ENCODE measurements at places on chromosomes 1 and 21. TPM values are rescaled to one million over a fixed set of nuclear protein-coding genes. Genes with fewer than 3 reads are reported as not detected.
A peak's percentile ranks its signal among the peaks of the same experiment; 100 is the strongest.

VWA5B1 gene
- 0.04 TPM for polyA plus RNA-seq

ABCA4 gene
- 0.04 TPM for polyA plus RNA-seq

ACTL8 gene
- polyA plus RNA-seq: not detected

NUDT4B gene
- not detected for polyA plus RNA-seq

NBPF6 gene
- not detected for polyA plus RNA-seq

TMPRSS15 gene
- polyA plus RNA-seq: not detected

DNA sequence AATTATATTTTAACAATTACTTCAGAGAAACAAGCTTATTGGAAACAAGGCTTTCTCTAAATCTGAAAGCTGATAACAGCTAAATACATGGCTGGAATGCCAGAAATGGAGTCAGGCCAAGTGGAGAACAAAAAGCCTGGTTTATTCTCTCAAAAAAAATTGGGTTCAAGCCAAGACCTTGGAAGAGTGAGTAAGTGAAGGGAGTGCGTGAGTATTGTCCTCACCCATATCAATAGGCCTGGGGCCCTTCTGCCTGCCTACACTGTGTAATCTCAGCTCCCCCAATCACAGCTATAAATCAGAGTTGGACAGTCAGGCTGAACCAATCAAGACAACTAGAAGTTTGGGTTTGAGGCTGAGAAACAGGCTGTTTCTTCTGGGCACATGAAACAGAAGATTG, 7.4 kb downstream of the KYAT3 start:
- DNase-seq: no peak

DNA sequence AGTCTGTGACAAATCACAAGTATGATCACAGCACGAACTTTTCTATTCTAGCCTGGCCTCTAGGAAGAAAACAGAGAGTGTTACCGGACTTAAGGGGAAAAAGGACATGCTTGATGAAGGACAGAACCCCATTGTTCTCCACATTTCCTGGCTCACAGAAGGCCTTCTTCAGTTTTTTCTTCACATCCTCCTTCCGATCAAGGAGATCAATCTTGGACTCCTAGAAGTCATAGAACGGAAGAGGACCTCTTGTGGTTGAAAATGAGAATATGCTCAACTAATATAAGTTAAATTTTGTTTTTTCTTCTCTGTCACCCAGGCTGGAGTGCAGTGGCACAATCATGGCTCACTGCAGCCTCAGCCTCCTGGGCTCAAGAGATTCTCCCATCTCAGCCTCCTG, 30.3 kb downstream of the YARS1 start:
- no peak for DNase-seq

GRCh38 chr1:7403265-7404045, 367.6 kb upstream of the VAMP3 start:
- no peak for DNase-seq

- DNase-seq: no peak
Observed at GRCh38 chr1:230414694-230415093, 11.4 kb downstream of the PGBD5 start.

DNA sequence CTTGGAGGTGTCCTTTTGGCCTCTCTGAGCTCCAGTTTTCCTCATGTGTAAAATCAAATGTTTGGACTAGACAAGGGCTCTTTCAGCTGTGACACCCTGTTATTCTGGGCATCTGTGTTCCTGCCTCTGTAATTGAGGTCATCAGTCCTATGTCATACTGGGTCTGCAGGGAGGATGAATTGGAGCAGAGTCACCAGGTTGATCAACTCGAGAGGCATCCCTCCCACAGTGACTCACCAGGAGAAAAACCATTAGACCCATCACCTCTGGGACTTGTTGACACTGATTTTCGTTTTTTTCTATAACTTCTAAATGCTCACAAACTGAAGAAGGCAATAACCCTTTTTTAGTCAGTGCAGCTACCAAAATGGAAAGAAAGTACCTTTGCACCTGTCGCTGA, 82.2 kb downstream of the ST6GALNAC5 start:
- no peak for DNase-seq

- no peak for DNase-seq
Observed at GRCh38 chr1:221182791-221183533, 303.7 kb downstream of the HLX start.

GRCh38 chr1:225735252-225736149, 42.1 kb upstream of the SRP9 start:
- DNase-seq: peak; percentile 90

- no peak for DNase-seq
Observed at GRCh38 chr1:185581961-185582725, 152.0 kb upstream of the HMCN1 start.

DNA sequence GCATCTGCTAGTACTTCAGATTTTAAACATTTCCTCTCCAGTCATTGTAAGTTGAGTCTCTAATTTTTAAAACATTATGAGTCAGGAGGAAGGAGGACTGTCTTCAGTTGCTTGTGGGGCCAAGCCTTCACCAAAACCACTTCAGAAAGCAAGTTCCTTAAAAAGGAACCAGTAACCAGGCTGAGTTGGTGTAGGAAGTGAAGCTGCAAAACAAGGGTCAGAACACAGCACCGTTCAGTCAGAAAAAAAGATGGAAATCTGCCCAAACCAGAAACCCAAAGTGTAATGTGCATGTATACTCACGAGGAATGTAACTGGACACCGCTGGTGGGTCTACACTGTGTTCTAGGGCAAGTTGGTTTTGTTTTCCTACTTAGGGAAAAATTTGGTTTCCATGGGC, 402.1 kb downstream of the SETD4 start:
- peak; percentile 8 for DNase-seq

DNA sequence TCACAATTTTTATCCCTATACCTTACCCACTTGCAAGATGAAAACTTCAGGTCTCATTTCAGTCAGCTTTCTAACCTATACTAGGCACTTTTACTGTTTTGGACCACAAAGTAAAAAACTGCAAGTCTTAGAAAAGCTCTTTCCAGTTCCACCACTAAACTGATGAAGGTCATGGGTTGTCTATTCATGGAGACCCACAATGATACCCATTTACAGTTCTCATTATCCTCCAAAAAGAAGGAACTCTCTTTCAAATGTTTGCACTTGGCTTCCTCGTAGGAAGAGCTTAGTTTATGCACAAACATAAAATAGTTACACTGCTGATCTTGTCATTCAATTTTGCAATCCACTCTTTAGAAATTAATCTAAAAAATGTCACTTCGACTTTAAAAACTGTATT, 9.3 kb downstream of the ZNF281 start:
- DNase-seq: no peak

DNA sequence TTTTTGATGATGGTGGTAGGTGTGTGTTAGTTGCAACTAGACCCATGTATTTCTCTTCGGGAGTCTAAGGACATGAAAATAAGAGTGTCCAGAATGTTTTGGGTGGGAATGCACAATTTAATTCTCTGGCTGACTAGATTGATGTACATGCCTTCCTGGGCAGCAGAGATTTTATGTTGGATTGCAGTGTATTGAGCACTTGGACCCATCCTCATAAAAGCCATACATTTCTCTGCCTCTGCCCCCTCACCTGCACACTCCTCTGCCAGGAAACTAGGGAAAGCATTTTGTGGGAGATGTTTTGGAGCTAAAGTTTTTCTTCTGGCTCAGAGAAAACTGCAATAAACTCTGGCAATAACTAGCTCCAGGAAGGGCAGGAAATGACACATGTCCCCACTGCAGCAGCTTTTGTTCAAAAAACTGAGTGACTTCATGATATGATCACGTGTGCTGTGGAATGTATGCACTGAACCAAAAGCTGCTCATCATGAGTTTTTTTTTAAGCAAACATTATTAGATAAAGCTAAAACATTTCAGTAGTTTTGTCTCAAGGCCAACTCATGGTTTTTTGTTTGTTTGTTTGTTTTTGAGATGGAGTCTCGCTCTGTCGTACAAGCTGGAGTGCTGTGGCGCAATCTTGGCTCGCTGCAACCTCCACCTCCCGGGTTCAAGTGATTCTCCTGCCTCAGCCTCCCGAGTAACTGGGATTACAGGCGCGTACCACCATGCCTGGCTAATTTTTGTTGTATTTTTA, 17.6 kb downstream of the RIT1 start:
- DNase-seq: no peak

DNA sequence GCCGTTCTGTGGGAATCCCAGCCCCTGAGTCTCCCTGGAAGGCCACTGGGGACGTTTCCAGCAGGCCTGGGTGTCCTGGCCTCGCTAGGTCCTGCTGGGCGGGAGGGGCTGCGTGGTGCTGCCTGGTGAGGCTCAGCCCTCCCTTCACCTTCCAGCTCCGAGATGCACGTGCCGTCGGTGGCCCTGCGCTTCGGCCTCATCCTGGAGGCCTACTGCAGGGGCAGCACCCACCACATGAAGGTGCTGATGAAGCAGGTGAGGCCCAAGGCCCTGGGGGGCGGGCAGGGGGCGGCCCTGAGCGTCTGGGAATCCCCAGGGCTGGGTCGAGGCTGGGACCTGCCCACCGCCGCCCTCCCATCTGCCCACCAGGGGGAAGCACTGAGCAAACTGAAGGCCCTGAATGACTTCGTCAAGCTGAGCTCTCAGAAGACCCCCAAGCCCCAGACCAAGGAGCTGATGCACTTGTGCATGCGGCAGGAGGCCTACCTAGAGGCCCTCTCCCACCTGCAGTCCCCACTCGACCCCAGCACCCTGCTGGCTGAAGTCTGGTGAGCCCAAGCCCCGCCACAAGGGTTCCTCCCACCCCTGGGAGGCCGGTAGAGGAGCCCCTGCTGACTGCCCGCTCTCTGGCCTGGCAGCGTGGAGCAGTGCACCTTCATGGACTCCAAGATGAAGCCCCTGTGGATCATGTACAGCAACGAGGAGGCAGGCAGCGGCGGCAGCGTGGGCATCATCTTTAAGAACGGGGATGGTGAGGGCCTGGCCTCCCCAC, 70.3 kb downstream of the PIK3CD start:
- DNase-seq: no peak

DNA sequence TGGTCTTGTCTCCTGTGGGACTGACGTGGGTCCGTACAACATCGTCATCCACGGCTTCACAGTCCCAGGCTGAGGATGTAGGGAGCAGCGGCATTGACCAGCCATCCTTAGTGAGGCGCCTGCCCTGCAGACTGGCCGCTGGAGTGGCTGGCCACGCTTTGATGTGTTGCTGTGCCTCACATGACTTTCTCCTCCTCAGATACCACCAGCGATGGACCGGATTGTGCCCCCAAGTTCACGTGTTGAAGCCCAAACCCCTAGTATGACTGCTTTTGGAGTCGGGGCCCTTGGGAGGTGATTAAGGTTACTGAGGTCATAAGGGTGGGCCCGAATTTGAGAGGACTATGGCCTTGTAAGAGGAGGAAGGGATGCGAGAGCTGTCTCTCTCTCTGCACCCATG, 122.5 kb downstream of the PCBP3 start:
- DNase-seq: no peak

DNA sequence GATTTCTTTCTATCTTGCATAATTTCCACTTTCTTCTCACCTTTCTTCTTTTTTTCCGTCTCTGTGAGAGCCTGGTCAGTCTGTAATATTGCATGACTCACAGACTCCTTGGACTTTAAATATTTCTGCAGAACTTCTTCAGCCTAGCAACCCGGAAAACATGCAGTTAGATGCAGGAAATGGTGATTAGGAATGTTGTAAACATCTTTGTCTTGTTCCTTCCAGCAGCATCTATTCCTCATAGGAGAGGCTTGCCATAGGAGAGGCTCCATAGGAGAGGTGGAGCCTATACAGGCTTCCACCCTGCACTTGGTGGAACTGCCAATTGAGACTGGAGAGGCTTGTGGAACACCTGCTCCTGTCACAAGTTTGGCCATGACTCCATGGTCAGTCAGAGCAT, 10.0 kb downstream of the GBP5 start:
- DNase-seq: no peak

DNA sequence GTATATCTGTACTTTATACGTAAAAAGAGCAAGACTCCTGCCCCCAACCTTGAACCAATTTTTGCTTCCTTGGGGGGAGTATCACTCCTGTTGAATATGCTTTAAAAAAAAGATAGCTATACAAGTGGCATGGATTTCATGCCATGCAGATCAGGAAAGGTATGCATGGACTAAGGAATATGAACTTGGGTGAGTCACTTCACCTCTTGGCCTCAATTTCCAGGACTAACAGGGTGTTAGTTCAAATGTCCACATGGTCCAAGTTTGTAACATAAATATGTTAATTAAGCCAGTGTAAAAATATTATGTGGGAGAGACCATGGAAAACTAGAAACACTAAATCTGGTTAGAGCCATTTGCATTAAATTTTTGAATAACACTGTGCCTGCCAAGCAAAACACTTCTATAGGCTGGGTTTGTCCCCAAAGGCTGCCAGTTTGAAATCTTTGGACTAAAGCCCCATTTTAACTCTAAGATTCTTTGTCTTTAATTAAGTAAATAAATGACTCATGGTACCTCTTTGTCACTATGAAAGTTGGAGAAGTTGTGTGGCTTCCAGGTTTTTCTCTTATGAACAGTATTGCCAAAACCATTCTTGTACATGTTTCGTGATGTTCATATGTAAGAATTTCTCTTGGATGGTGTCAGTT, 33.1 kb downstream of the FAM177B start:
- DNase-seq: no peak

GRCh38 chr1:182715531-182715930, 31.1 kb upstream of the RGS8 start:
- no peak for DNase-seq

- no peak for DNase-seq
Observed at GRCh38 chr1:31503570-31503969, 72.7 kb upstream of the TINAGL1 start.
